ENCODE measurements at places on chromosomes 5 and 9. TPM values are rescaled to one million over a fixed set of nuclear protein-coding genes. Genes with fewer than 3 reads are reported as not detected.

- H3K36me3 ChIP-seq = no peaks in the 10 kb centered on the region
- H3K4me3 ChIP-seq = no peak overlapping the region
- DNase-seq = no peak
- H3K4me1 ChIP-seq = peaks cover 8% of the 10 kb centered on the region
- no peaks in the 10 kb centered on the region for H3K27me3 ChIP-seq
Measured at GRCh38 chr5:38758774-38759600, 86.8 kb upstream of the OSMR start.

GRCh38 chr9:117395151-117395650, 19.7 kb downstream of the ASTN2 start:
- H3K27me3 ChIP-seq = peaks cover 8% of the 10 kb centered on the region
- H3K27ac ChIP-seq = no peak overlapping the region
- no peaks in the 10 kb centered on the region for H3K36me3 ChIP-seq
- no peaks in the 10 kb centered on the region for H3K4me1 ChIP-seq
- DNase-seq = no peak
- no peak overlapping the region for H3K4me3 ChIP-seq

- H3K27ac ChIP-seq = no peak overlapping the region
- no peaks in the 10 kb centered on the region for H3K4me1 ChIP-seq
- peaks cover 1% of the 10 kb centered on the region for H3K36me3 ChIP-seq
- no peak overlapping the region for H3K4me3 ChIP-seq
Measured at GRCh38 chr5:10673407-10673806, 87.6 kb downstream of the DAP start.

DNA sequence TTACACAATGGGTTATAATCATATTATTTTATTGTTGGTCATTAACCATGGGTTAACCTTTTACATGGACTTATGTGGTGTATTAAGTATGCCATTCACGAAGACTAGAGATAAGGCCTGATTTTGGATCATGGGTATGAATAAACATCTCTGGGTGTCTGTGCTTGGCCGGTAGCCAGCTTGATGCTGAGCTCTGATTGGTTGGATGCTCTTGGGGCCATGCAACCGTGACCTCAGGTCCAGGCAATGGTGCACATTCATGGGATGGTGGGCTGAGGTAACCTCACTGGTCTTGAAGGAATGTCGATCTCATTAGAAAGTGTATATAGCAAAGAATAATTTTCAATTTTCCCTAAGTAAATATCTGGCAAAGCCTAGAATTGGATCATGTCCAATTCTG, 158.2 kb upstream of the IL12B start:
- H3K4me1 ChIP-seq = no peaks in the 10 kb centered on the region
- H3K27ac ChIP-seq = no peak overlapping the region
- no peaks in the 10 kb centered on the region for H3K27me3 ChIP-seq
- no peaks in the 10 kb centered on the region for H3K36me3 ChIP-seq
- H3K4me3 ChIP-seq = no peak overlapping the region

DMRT3 gene
- not detected for total RNA-seq

DNA sequence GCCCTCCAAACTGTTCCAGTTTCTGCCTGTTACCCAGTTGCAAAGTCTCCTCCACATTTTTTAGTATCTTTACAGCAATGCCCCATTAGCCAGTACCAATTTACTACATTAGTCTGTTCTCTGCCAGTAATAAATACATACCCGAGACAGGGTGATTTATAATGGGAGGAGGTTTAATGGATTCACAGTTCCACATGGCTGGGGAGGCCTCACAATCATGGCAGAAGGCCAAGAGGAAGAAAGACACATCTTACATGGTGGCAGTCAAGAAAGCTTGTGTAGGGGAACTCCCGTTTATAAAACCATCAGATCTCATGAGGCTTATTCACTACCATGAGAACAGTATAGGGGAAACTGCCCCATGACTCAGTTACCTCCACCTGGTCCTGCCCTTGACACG, 600.7 kb upstream of the CDH6 start:
- no peak for DNase-seq
- no peaks in the 10 kb centered on the region for H3K27me3 ChIP-seq
- no peaks in the 10 kb centered on the region for H3K36me3 ChIP-seq
- no peaks in the 10 kb centered on the region for H3K4me1 ChIP-seq
- H3K4me3 ChIP-seq = no peak overlapping the region
- H3K27ac ChIP-seq = no peak overlapping the region

DNA sequence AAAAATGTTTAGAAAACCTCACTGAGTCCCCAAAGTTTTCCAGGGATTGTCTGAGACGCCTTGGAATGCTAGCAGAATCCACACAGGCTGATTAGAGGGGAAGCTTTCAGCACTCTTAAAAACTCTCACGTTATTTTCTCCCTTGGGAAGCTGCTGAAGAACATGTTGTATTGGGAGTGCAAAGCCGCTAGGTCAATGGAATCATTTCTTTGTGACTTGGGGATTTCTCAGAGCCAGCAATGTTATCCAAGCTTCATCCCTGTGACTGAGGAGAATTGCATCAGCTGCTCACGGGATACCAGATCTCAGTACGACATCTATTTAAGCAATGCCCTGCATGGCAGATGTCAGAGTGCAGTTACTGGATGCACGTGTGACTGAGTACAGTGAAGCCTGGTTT, 426.4 kb upstream of the MPDZ start:
- H3K36me3 ChIP-seq = no peaks in the 10 kb centered on the region
- no peak for DNase-seq
- no peaks in the 10 kb centered on the region for H3K27me3 ChIP-seq
- H3K4me3 ChIP-seq = no peak overlapping the region
- no peaks in the 10 kb centered on the region for H3K4me1 ChIP-seq

- no peaks in the 10 kb centered on the region for H3K4me1 ChIP-seq
- H3K27me3 ChIP-seq = no peaks in the 10 kb centered on the region
- DNase-seq = no peak
- H3K4me3 ChIP-seq = no peak overlapping the region
Measured at GRCh38 chr9:132647355-132647754, 22.4 kb downstream of the DDX31 start.

DNA sequence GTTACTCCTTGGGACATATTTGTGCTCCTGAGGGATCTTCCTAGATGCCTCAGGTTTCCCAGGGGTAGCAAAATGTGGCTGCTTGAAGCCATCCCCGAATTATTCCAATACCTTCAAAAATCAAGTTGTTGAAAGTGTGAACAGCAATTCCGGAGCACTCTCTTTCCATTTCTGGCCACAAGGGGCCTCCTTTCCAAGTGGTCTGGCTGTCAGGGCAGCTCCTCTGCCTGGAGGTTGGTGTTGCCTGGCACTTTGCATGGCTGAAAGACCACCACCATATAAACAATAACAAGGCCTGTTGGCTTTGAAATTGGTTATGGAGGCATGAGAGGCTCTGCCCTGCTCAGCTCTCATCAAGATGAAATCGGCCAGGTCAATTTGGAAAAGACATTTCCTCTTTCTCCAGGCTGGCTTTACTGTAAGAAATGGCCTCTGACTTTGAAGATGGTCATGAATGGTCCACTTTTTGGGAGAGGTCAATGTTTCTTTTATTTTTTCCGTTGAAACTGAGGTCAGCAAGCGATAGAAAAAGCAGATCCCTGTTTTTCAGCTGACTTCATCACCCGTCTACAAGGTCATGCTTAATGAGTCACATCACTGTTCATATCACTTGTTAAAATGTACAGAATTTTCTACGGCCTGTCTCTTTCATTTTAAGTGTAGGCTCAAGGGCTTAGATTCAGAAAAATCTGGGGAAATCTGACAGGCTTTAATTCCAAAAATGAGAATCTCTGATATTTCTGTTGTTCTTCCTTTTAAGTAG, 481.1 kb upstream of the ZNF608 start:
- H3K36me3 ChIP-seq = no peaks in the 10 kb centered on the region
- no peak overlapping the region for H3K27ac ChIP-seq
- H3K4me1 ChIP-seq = no peaks in the 10 kb centered on the region
- no peaks in the 10 kb centered on the region for H3K27me3 ChIP-seq
- DNase-seq = no peak
- no peak overlapping the region for H3K4me3 ChIP-seq

- no peak overlapping the region for H3K4me3 ChIP-seq
- H3K4me1 ChIP-seq = no peaks in the 10 kb centered on the region
- no peak overlapping the region for H3K27ac ChIP-seq
- H3K36me3 ChIP-seq = no peaks in the 10 kb centered on the region
- H3K27me3 ChIP-seq = no peaks in the 10 kb centered on the region
- DNase-seq = no peak
Measured at GRCh38 chr5:135313405-135313804, 85.6 kb downstream of the MACROH2A1 start.

DNA sequence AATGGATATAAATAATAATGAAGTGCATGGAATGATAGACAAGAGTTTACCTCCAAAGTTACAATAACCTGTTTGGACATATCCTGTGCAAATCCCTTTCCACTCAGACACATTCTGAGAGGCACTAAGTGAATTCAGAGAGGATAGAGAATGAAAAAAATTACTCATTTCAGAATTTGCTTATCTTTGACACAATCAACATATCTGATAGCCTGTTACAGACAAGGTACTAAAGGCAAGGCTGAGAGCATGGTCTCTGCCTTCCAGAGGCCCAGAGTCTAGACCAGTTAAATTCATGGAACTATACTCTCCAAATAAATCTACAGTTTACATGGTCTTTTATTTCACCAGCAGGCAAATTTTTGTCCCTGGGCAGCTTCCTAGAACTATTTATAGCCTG, 371.8 kb upstream of the PTGER4 start:
- H3K36me3 ChIP-seq = no peaks in the 10 kb centered on the region
- no peaks in the 10 kb centered on the region for H3K4me1 ChIP-seq
- H3K27ac ChIP-seq = no peak overlapping the region
- H3K27me3 ChIP-seq = no peaks in the 10 kb centered on the region

- peak within 1 kb of the TSS; percentile 74 for H3K4me3 ChIP-seq
- DNase-seq = peak; percentile 80
- no peaks in the 10 kb centered on the region for H3K36me3 ChIP-seq
Measured at GRCh38 chr9:86098824-86099700, at the start of gene GOLM1. GOLM1 (minus strand) TSS chr9:86099558; CDS start chr9:86079320, 20,238 bp downstream.

GRCh38 chr5:109901628-109901981, 211.9 kb downstream of the MAN2A1 start:
- no peak overlapping the region for H3K27ac ChIP-seq
- DNase-seq = no peak
- no peaks in the 10 kb centered on the region for H3K27me3 ChIP-seq
- H3K4me3 ChIP-seq = no peak overlapping the region
- no peaks in the 10 kb centered on the region for H3K4me1 ChIP-seq
- H3K36me3 ChIP-seq = no peaks in the 10 kb centered on the region

SH3TC2 gene
- total RNA-seq = 1.4 TPM

DNA sequence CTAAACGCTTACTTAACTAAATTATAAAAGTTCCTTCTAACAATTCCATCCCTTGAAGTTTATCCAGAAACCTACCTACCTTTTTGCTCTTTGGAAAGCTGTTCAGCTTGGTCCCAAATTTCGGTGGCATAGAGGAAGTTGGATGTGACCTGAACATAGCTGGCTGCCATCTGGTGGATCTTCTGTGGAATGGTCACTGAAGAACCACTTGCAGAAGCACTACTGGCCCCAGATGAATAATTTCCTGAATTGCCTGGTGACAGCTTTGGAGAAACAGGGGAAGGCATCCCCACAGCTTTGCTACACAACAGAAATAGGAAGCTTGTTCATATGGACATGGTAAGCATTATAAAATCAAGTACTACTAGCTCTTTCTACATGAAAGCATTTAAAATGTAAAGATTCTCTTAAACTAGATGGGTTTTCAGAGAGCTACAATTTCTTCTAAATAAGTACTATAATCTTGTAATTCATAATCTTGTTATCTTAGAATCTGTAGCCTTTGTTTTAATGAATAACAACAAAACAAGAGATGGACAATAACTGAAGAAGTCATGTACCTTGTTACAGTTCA, 9.9 kb downstream of the LEAP2 start:
- H3K4me1 ChIP-seq = no peaks in the 10 kb centered on the region
- no peak for DNase-seq
- H3K4me3 ChIP-seq = no peak overlapping the region
- H3K36me3 ChIP-seq = peaks cover 99% of the 10 kb centered on the region
- no peaks in the 10 kb centered on the region for H3K27me3 ChIP-seq
- no peak overlapping the region for H3K27ac ChIP-seq

GRCh38 chr9:19174127-19174912, 47.0 kb upstream of the PLIN2 start:
- no peaks in the 10 kb centered on the region for H3K27me3 ChIP-seq
- H3K27ac ChIP-seq = no peak overlapping the region
- peaks cover 25% of the 10 kb centered on the region for H3K4me1 ChIP-seq
- no peaks in the 10 kb centered on the region for H3K36me3 ChIP-seq

DNA sequence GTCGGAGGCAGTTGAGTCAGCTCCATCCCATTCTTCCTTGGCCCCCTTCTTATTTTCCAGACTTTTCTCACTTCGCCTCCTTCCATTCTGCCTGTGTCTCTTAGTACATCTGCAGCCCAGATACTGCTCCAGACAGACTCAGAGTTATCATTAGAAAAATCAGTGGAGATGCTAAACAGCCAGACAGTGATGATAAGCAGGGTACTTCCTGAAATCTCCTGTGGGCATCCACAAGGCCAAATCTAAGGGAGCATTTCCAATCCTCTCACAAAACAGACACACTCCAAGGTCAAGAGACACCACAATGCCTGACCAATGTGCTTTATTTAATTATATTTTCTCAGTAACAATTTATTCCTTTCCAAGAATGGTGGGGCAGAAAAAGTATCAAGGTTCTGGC, 14.5 kb upstream of the RLN1 start:
- H3K27ac ChIP-seq = no peak overlapping the region
- no peak for DNase-seq
- no peaks in the 10 kb centered on the region for H3K27me3 ChIP-seq
- no peaks in the 10 kb centered on the region for H3K4me1 ChIP-seq
- H3K4me3 ChIP-seq = no peak overlapping the region
- H3K36me3 ChIP-seq = no peaks in the 10 kb centered on the region

FOXD1 gene
- 1.2 TPM for total RNA-seq

AFAP1L1 gene
- total RNA-seq = 32.7 TPM

DNA sequence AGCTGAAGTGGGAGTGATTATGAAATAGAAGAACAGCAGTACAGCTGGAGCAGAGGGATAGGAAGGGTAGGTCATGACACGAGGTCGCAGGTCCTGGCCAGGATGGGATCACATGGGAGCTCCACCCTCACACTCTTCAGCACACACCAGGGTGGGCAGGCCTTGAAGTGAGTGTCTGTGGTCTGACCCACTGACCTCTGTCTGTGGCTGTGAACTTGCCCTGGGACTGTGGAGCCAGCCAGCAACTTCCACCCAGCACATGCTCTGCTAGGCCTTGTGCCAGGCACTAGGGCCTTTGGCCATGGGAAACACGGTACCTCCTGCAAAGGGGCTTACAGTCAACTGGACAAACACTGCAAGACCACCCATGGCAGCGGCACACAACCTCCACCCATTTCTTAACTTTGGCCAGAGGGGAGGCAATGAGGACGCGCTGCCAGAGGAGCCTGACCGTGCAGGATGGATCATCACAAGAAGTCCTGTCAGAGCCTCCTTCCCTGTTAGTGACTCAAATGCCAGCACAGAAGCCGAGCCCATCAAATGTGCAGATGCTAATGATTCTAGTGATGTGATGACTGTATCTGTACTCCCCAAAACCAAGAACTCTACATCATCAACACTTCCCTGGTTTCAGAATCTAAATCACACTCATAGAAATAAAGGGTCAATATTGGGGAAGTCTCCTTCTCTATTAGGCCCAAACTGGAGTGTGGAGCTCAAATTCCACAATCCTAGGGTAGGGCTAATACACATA, 113.6 kb downstream of the DPYSL3 start:
- H3K4me3 ChIP-seq = no peak overlapping the region
- no peak overlapping the region for H3K27ac ChIP-seq
- H3K4me1 ChIP-seq = peaks cover 4% of the 10 kb centered on the region
- peak; percentile 75 for DNase-seq
- H3K27me3 ChIP-seq = no peaks in the 10 kb centered on the region

NEURL1B gene
- 25.0 TPM for total RNA-seq

- DNase-seq = no peak
- H3K4me3 ChIP-seq = no peak overlapping the region
- no peaks in the 10 kb centered on the region for H3K36me3 ChIP-seq
- no peaks in the 10 kb centered on the region for H3K27me3 ChIP-seq
- H3K27ac ChIP-seq = no peak overlapping the region
Measured at GRCh38 chr5:56710826-56711590, 104.3 kb upstream of the MAP3K1 start.
